ENCODE measurements at places on chromosomes 1 and 21.
A peak's percentile ranks its signal among the peaks of the same experiment; 100 is the strongest.

GRCh38 chr1:1997576-1997975, 6.0 kb downstream of the CFAP74 start:
- no peak for DNase-seq

DNA sequence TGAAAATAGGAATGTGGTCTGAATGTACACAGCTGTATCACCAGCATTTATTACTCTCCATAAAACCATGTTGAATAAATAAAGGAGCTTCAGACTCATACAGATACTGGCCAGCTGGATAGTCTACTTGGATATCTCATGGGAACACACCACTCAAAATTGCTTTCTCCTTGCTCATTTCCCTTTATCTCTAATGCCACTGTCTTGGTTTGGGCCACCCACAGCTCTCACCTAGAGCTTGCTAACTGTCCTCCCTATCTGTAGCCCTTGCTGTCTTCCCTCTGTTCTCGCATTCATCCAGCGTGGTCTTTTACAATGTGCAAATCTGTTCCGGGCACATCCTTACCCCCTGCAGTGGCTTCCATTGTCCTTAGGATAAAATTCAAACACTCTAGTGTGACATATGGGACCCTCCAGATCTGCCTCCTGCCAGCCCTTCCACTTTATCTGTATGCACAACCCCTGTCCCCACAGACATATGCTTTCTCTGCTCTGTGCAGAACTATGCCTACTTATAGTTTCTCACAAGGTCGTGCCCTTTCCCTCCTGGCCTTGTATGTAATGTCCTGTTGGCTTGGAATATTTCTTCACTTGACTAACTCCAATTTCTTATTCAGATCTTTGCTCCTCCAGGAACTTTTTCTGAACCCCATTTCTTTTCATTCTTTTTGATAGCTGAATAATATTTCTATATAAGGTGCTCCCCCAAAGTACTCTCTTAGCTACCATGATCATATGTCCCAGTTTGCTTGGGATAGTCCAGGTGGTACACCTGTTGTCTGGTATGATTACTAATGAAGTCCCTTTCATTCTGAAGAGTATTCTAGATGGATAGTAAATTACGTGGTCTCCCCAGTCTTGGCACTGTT, 2.9 kb downstream of the FLVCR1 start:
- DNase-seq = no peak

DNA sequence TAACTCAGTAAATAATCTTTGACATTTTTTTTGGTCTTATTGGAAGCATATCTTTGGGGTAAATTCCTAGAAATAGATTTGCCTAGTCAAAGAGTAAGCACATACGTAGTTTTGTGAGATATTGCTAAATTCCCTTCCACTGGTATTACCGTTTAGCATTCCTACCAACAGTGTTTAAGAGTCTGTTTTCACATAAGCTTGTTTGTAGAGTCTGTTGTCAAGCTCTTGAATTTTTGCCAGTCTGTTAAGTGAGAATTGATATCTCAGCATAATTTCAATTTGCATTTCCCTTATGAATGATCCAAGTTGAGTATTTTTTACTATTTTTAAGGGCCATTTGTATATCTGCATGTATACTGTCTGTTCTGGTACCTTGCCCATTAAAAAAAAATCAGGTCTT, 37.0 kb upstream of the MPC2 start:
- DNase-seq = no peak

DNA sequence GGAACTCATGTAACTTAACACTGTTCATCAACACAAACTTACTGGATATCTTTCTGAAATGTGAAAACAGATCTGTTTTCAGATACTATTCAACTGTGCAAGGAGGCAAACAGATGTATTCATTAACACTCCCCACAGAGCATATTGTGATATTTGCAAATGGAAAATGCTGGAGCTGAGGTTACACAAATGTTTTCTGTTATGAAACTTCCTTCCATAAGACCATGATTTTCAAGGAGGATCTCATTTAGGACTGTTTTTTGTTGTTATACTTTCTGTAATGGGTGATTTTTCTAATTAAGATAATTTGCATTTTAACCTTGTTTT, 56.1 kb downstream of the GABPA start:
- no peak for DNase-seq

GRCh38 chr1:110248746-110249145, 38.6 kb downstream of the KCNC4 start:
- DNase-seq = no peak

GRCh38 chr1:225368036-225368552, 59.7 kb downstream of the LBR start:
- no peak for DNase-seq

DNA sequence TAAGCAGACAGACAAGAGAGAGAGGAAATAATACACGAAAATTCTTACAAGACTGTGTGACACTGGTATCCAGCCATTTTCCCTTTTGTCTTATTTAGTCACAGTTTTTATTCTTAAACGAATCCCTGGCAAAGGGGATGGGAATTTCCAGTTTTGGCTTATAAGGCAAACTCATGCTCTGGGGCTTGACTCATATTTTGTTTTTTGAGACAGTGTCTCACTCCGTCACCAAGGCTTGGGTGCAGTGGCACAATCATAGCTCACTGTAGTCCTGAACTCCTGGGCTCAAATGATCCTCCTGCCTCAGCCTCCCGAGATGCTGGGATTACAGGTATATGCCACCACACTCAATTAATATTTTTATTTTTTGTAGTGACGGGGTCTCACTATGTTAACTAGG, 31.9 kb downstream of the PTGER3 start:
- DNase-seq = no peak

DNA sequence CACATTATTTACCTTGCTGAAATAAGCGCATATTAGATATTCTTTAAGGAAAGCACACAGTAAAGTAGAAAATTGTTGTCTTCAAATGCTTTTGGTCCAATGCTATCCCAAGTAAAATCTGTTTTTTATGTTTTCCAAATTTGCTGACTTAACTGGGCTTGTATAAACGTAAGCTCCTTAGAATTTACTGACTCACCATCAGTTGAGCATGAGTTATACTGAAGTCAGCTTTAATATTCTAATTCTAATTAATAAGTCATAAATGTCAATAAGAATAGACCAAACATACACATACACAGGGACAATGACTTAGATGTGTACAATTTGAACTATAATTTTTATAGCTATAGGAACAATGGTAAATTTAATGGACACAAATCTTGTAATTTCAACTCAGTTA, 319.2 kb downstream of the TPR start:
- DNase-seq = no peak

GRCh38 chr1:201085902-201086735, 26.1 kb downstream of the CACNA1S start:
- peak; percentile 41 for DNase-seq

- no peak for DNase-seq
These were observed 66.6 kb downstream of the DIRAS3 start for GRCh38 chr1:67983867-67984266.

Measured in activated naive CD8-positive, alpha-beta T cell treated with anti-CD3 and anti-CD28 coated beads for 36 hours (primary cell).